ENCODE measurements at places on chromosomes 12 and 14.

- DNase-seq: no peak
These were observed 55.9 kb upstream of the CLMN start for GRCh38 chr14:95375539-95376109.

DNA sequence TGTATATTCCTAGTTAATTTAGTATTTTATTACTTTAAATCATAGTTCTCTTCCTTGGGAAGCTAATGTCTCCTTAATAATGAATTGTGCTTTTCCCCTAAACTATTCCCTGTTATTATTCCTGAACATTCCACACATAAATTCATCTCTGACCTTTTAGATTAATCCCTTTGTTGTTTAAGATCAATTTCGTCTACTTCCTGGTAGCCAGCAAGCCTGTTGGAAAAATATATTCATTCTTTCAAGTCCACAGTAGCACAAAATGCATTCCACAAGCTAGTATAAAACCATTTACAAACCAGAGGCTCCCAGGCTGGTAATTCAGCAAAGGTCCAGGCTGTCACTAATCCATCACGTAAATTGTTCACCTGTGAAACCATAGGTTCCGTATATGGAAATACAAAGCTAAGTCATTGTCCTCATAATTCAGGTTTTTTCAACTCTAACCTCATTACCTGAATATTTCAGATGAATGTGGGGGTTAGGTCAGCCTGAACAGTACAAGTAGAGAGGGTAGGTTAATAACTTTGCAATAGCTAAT lies 232.7 kb downstream of the SEC23A start:
- DNase-seq: no peak

DNA sequence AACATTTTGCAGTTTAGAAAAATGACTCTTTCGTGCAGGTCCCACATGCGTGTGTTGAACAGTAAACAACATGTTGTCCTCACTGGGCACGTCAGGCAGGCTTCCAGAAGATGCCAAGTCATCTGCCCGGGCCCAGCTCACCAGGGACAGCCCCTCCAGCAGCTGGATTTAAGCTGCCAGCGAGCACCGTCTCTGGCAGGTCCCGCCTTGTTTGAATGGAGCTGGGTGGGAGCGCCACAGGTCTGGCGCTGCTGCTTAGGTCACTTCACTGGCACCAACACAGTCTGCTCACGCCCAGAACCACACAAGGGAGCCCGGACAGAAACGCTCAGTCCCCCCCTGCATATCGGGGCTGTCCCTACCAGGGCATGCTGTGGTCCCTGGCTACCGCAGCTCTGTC lies 33.1 kb upstream of the MMP17 start:
- no peak for DNase-seq

GRCh38 chr14:99476864-99477263 lies 3.8 kb downstream of the SETD3 start:
- DNase-seq: peak; percentile 47

Data from IMR-90 (cell line).